Stimulated activated CD4-positive, alpha-beta T cell treated with anti-CD3 and anti-CD28 coated beads, Interleukin-1b, Interleukin-23, amount 100 ng/mL, for 1 hour (primary cell): ENCODE measurements at places on chromosomes 3 and 15.

- no peak for DNase-seq
Observed at GRCh38 chr3:129195731-129196256, 12.1 kb upstream of the CNBP start.

DNA sequence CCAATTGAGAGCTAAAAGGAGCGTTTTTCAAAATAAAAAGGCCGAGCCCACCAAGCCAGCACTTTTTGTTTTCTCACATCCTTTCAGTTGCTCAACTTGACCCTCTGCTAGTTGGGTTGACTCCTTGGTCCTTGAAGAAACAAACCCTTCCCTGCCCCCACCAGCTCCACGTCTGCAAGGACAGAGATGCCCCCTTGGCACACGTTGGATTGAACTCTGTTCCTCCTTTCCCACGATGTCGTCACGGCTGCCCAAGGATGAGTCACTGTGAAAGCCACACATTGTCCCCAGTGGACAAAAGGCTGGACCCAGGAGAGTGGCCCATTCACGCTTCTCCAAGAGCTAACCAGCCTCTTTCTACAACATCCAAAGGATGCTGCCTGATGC is 43.0 kb upstream of the SPATA12 start:
- DNase-seq, result no peak

DNA sequence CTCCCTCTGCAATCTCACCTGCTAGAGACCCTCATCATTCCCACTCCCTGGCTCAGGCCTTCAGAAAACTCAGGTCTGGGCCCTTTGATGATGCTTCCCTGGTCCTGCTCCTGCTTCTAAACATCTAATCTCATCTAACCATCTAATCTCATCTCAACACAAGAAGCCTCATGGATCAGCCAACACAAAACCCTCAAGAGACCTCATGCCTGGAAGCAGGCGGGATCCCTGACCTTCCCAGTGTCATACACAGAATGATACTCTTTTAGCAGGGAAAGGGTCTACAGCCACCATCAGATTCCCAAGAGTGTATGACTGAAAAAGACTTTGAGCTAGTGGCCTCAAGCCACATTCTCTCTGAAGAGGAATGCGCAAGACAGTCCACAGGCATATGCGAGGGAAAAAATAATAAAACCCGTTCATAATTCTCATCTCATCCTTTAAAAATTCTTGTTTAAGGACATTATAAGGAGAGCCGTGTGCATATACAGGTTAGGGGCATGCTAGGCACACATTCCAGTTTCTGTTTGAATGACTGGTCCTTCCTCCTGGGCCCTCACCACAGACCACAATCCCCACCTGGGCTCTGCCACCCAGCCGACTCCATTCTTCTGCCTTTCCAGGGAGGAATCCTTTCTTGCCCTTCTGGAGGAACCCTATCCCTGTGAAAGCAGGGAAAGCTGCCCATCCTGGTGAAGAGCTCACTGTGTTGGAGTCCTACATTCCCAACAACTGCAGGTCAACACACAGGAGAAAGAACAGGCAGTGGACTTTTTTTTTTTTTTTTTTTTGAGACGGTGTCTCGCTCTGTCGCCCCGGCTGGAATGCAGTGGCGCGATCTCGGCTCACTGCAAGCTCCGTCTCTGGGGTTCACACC is 2.2 kb downstream of the ZXDC start:
- no peak for DNase-seq

DNA sequence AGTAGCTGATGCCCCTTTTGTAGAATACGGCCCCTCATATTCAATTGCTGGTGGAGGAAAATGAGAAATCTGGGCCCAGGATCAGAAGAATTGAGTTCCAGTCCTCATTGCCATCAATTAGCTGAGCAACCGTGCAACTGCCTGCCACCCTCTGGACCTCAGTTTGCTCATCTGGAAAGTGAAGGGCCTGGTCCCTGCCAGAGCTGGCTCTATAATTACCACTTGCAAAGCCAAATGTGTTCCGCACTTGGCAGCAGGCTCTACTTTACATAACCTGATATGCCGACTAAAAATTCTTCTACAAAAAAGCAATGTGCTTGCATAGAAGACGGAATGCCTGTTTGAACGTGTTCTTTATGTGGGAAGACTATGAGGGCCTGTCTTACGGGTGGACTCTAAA is 8.6 kb upstream of the ITGB5 start:
- no peak for DNase-seq
